Heart right ventricle (tissue), 16 donors: ENCODE measurements at places on chromosomes 3 and 15. TPM values are rescaled to one million over a fixed set of nuclear protein-coding genes. Genes with fewer than 3 reads are reported as not detected.

The GOLGA8T gene
- not detected for total RNA-seq

DNA sequence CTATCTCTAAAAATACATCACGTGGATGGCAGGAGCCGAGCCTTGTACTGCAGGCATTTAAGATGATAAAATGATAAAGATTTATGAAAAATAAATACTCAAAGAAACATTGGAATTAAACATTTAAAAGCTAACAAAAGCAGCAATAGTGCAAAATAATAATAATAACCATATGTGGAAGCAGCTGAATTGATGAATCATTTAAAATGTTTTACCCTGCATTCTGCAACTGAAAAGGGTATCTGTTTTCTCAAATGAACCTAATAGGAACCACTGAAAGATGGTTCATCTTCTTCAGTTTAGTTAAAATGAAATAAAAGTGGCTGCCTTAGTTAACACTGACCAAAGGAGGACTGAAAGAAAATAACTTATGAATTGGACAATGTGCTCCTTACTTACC lies 436.1 kb downstream of the TUSC7 start:
- no peaks in the 10 kb centered on the region for H3K27me3 ChIP-seq
- no peak for DNase-seq
- H3K36me3 ChIP-seq = no peaks in the 10 kb centered on the region
- no peak overlapping the region for H3K27ac ChIP-seq
- no peaks in the 10 kb centered on the region for H3K4me1 ChIP-seq

GRCh38 chr15:61558172-61559136 lies 329.4 kb upstream of the RORA start:
- no peak overlapping the region for H3K27ac ChIP-seq
- H3K27me3 ChIP-seq = no peaks in the 10 kb centered on the region
- H3K36me3 ChIP-seq = no peaks in the 10 kb centered on the region
- no peak overlapping the region for H3K4me3 ChIP-seq
- no peaks in the 10 kb centered on the region for H3K4me1 ChIP-seq

- no peaks in the 10 kb centered on the region for H3K4me1 ChIP-seq
- no peaks in the 10 kb centered on the region for H3K36me3 ChIP-seq
- H3K27me3 ChIP-seq = no peaks in the 10 kb centered on the region
- no peak for DNase-seq
- H3K27ac ChIP-seq = no peak overlapping the region
Measured at GRCh38 chr3:106765342-106765741, 611.9 kb upstream of the CCDC54 start.

DNA sequence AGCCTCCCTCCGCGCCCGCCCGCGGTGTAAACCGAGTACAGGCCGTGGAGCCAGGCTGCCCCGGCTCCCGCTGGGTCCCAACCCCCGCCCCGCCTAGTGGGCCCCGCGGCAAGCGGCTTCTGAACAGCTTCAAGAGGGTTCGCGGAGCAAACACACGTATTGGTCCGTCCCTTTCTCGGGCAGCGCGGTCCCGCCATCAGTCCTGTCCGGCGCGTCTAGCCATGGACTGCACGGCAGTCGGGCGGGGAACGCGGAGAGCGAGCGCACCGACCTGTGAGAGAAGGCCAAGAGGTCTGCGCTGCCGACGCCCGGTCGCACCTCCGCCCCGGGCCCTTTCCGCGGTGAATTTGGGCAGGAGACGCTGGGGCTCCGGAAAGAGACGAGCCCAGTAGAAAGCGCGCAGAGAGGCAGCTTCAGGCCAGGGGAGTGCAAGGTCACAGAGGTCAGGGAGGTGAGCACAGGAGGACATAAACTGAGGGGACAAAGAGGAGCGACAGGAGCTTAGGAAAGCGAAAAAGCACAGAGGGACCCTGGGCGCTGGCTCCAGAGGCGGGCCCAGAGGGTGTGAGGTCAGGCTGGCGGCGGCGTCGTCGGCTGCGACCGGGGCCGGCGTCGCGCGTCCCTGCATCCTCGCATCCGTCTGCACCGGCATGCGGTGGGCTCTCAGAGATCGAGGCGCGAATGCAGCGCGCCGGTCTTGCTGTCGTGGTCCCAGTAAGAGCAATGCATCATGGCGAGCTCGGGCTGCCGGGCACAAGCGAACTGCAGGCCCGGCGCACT lies 1.8 kb downstream of the FOXL2 start:
- DNase-seq = no peak
- H3K4me1 ChIP-seq = peaks cover 35% of the 10 kb centered on the region
- H3K27me3 ChIP-seq = peaks cover 99% of the 10 kb centered on the region
- no peaks in the 10 kb centered on the region for H3K36me3 ChIP-seq
- H3K27ac ChIP-seq = no peak overlapping the region

DNA sequence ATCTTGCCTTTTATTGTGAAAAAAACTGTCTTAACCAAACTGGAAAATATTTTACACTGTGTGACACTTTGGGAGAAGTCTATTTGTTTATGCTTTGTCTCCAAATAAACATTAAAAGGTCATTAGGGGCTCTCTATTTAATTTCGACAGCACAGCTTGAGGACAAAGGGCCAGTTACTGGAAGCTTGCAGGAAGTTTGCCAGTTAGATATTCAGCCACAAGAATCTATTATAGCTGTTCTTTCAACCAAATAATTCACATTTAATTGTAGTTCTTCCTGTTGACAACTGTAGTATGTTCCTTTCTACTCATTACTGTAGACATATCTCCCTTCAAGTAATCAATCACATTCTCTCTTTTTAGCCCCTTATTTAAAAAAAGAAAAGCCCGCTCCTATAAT lies 6.1 kb downstream of the CP start:
- H3K4me3 ChIP-seq = no peak overlapping the region
- H3K4me1 ChIP-seq = peaks cover 16% of the 10 kb centered on the region
- peak overlapping the region; percentile 23 for H3K27ac ChIP-seq
- DNase-seq = no peak
- no peaks in the 10 kb centered on the region for H3K36me3 ChIP-seq

GRCh38 chr15:100140527-100141308 lies 201.1 kb downstream of the ADAMTS17 start:
- H3K36me3 ChIP-seq = no peaks in the 10 kb centered on the region
- no peak for DNase-seq
- no peaks in the 10 kb centered on the region for H3K27me3 ChIP-seq
- H3K27ac ChIP-seq = no peak overlapping the region
- no peaks in the 10 kb centered on the region for H3K4me1 ChIP-seq
